Cortex of kidney (tissue), 1 donor: ENCODE measurements at places on chromosomes 6 and 20.

- DNase-seq: no peak
Observed at GRCh38 chr6:30678964-30679726, 6.3 kb upstream of the DHX16 start.

DNA sequence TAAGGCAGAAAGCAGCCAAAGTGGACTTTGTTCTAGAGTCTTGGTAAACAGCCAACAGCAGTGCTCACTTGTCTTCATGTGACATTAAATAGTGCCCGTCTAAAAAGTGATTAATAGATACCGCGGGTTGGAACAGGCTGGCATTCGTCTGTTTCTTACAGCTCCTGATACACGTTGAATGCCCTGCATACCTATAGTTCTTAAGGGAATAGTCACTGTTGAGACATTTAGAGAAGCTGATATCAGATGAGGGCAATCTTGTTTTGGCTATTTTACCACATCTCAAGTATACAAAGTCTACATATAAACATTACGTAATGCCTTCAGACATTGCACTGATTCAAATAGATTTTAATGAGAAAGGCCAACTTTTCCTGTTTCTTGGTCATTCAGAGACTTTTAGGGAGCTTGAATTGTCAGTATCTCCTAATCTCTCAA lies 374.9 kb upstream of the FLRT3 start:
- no peak for DNase-seq

DNA sequence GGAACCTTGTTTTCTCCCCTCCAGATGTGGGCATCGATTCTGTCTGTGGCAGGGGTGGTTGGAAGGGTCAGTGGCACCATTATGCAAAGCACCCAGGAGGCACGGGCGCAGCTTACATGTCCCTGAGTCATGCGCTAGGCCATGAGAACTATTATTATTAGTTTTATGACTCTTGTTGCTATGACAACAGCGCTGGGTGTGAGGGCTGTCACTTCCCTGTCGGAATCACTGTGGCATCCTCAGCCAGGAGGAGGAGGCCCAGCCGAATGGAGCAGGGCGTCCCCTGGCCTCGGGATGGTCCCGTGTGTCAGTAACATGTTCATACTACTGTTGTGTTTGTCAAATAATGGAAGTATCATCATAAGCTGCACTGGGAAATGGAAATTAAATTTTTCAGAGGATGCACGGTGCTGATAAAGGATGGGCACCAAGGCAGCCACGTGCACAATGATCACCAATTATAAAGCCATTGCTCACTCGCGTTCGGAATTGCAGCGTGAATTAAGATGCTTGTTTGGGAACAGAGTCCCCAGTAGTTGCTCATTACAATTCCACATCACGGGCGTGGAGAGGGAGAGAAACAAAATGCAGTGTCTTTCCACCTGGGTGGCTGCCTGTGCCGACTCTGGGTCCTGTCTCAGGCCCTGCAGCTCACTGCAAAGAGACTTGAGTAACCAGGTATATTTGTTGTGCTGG lies 247.9 kb downstream of the CDH4 start:
- DNase-seq: no peak

DNA sequence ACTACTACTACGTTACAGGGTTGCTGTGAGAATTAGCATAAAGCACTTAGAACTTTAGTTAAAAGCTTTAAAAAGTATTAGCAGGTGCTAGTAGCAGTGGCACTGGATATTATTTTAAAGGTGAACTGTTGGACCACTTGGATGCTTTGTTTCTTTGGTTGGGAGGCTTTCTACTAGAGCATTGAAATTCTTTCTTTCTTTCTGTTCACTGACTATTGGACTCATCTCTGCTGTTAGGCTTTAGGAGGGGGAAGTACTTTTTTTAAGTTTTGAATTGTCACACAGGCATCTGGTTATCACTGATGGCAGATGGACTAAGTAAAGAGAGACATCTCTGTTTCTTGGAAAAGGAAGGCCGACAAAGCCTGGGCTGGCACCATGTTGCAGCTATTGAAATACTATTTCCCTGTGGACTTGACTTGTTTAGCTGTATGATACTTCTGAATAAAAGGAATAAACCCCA lies 4.8 kb downstream of the TBPL1 start:
- no peak for DNase-seq

GRCh38 chr6:32868257-32868788 lies 14.3 kb downstream of the PSMB9 start:
- no peak for DNase-seq

GRCh38 chr6:102553214-102553613 lies 1159.7 kb downstream of the GRIK2 start:
- DNase-seq: no peak

DNA sequence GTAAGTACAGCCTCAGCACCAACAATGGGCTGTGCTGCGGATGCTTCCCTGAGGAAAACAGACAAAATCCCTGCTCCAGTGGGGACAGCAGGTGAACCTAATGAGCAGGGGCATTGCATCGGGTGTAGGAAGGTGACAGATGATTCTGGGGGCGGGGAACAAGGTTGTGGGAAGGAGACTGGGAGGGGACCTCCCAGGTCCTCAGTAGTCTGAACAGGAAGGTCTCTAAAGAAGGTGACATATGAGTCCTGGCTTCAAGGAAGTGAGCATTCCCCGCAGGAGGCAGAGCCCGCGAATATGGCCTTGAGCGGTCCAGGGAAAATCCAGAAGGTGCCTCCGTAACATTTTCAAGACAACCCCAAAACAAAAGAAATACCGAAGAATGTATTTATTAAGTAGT lies 19.4 kb downstream of the ULBP1 start:
- no peak for DNase-seq

DNA sequence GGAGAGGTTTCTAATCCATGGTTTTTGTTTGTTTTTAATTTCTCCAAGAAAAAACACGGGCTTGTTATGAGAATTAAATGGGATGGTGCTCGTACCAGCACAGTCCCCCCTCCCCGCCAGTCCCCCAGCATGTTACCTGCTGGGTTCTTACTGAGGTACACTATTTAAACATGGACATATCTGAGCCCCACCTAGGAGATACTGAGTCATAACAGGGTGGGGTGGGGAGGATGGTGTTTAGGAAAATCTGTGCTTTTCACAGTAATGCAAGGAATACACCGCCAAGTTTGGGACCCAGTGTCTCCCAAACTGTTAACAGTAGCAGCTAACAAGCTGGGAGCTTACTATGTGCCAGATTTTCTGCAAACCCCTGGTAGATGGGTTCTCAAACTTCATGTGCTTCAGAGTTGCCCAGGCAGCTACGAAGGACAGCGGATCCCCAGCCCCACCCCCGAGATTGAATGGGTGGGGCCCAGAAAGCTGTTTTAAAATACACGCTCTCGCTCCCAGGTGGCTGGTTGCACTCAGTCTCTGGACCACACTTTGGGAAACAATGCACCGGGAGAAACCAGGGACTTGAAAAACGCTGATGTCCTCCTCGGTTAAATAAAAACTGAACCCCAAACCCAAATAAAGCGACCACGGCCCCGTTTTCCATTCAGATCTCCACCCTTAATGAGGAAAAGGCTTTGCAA lies 995 bp downstream of the ZFP64 start:
- DNase-seq: no peak

DNA sequence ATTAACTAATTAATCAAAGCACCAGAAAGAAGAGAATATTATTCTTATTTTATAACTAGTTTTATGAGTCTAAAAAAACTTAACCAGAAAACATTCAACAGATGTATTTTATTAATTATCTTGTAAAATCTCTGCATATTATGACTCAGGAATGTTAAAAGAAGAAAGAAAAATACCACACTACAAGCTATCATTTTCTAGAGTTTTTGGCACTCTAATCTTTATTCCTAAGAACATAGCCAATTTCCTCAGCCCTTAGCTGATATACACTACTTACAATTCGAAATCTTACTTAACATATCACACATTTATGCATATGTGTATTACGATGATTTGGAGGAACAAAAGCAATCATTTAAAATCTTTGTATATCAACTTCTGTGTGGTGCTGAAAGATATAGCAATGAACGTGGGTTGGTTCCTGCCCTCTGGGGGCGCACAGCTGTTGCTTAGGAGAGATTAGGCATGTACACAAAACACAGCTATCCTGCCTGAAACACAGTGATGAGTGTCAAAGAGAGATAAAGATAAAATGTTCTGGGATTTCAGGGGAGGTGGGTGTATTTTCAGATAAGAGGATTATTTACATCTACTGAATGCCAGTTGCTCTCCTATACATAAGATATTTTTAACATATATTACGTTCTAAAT lies 404.5 kb downstream of the SYNE1 start:
- no peak for DNase-seq

- DNase-seq: no peak
Observed at GRCh38 chr6:44047179-44047546, 80.1 kb downstream of the MRPL14 start.

DNA sequence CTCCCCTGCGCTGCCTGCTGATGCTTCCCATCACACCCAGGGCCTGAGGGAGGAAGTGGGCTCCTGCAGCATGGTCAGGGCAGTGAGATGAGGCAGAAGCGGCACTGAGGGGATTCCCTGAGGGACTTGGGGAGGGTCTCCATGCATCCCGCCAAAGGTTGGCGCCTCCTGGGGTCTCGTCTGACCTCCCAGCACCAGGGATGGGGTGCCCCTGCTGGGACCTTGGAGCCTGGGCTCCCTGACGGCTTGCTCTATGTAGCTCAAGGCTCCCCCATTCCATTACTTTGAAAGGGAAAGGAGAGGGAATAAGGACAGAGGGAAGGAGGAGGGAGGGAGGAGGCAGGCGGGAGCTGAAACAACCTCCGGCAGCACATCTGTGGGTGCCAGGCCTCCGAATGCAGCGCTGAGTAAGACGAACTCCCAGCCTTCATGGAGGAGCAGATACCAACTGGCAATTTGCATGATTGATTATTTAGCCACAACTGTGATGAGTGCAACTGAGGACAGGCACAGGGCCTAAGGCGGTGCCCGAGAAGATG lies 259.3 kb downstream of the ERMARD start:
- DNase-seq: no peak

DNA sequence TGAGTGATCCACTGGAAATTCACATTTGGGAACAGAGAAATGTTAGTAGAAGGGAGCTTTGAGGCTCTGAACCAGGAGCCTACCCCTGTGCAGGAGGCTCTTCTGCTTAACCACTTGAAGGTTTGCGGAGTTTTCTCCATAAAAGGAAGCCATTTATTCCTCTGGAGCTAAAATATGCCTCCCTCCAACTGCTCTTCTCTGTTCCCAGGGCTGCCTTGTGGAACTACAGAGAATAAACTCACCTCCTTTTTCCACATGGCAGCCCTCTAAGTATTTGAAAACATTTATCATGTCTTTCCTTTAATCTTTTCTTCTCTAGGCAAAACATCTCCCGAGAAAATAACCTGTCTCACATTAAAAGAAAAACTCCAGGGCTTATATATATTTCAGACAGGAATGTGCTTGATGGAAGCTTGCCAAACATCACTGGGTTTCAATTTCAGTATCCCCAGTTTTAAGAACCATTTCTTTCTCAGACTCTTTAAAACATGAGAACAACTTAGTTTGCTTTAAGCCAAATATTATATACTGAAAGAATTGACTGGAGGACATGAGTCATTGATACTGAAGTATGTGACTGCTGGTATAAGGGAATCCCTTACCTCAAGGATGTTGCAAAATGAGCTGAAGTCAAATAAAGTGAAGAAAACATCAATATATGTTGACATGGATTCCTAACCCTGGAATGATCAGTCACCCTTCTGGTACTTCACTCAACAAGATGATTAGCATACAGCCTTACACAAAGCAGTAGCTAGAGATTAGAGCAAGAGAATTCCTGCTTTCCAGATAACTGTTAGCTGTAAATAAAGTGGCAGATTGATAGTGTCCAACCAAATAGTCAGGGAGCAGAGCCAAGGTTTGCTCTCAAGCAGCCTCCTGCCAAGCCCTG lies 74.0 kb downstream of the ZBTB2 start:
- DNase-seq: no peak
